ENCODE measurements at places on chromosomes 3 and 15. TPM values are rescaled to one million over a fixed set of nuclear protein-coding genes. Genes with fewer than 3 reads are reported as not detected.

The C3orf85 gene
- not detected for total RNA-seq

The ANKRD63 gene
- not detected for total RNA-seq

The COL8A1 gene
- total RNA-seq: 40.2 TPM

The ARHGEF26 gene
- total RNA-seq: 4.6 TPM

The CLDN16 gene
- not detected for total RNA-seq

The TTC14 gene
- total RNA-seq: 11.6 TPM

The SAMMSON gene
- not detected for total RNA-seq

The GOLGA8G gene
- not detected for total RNA-seq

The BFSP2 gene
- not detected for total RNA-seq

The SLC22A13 gene
- total RNA-seq: 1.6 TPM

The ZNF654 gene
- total RNA-seq: 34.3 TPM

The ZBTB20 gene
- total RNA-seq: 9.1 TPM

The NDN gene
- 172 TPM for total RNA-seq

The C3orf20 gene
- total RNA-seq: not detected

The FOXB1 gene
- not detected for total RNA-seq

The TMC3 gene
- total RNA-seq: not detected

The CPLX3 gene
- total RNA-seq: 0.48 TPM

The LRRC34 gene
- 1.9 TPM for total RNA-seq

The SKOR1 gene
- 0.13 TPM for total RNA-seq

The TNFAIP8L3 gene
- total RNA-seq: 12.1 TPM

All from epithelial cell of alveolus of lung (primary cell).